Left renal cortex interstitium (tissue), 4 donors: ENCODE measurements at places on chromosomes 16 and 17.

DNA sequence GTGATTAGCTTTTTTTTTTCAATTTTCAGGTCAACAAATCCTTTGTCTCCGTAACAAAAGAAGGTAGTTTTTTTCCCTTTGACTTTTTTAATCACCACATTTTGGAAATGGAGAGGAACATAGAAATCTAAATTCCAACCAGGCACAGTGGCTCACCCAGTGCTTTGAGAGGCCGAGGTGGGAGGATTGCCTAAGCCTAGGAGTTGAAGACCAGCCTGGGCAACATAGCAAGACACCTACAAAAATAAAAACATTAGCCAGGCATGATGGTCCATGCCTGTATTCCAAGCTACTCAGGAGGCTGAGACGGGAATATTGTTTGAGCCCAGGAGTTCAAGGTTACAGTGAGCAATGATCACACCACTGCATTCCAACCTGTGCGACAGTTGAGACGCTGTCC, 5.7 kb downstream of the PSMD7 start:
- DNase-seq: no peak

DNA sequence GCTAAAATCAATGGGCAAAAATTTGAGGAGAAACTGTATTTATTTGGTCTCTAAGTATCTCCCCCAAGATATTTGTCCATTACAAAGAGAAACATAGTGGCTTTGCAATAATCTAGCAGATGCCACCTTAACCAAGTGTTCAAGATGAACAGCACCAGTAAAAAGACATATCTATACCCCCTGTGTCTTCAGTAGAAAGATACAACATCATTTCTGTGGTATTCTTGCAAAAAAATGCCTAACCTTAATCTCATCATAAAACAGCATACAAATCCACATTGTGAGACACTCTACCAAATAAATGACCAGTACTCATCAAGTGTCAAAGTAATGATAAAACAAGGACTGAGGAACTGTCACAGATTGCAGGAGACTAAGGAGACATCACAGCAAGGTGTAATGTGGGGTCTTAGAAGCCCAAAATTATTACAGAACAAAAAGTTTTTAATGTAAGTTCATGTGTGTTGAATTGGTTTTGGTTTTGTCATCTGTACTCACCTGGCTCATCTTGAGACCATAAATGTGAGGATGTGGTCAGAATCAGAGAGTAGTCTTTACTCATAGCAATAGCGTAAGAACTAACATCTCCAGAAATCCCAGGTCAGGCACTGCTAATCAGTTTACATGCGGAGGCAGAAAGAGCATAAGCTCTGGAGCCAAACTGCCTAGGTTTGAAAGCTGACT, 77.2 kb downstream of the AATF start:
- DNase-seq: no peak

GRCh38 chr16:54503856-54504219, 217.3 kb upstream of the IRX3 start:
- DNase-seq: no peak

DNA sequence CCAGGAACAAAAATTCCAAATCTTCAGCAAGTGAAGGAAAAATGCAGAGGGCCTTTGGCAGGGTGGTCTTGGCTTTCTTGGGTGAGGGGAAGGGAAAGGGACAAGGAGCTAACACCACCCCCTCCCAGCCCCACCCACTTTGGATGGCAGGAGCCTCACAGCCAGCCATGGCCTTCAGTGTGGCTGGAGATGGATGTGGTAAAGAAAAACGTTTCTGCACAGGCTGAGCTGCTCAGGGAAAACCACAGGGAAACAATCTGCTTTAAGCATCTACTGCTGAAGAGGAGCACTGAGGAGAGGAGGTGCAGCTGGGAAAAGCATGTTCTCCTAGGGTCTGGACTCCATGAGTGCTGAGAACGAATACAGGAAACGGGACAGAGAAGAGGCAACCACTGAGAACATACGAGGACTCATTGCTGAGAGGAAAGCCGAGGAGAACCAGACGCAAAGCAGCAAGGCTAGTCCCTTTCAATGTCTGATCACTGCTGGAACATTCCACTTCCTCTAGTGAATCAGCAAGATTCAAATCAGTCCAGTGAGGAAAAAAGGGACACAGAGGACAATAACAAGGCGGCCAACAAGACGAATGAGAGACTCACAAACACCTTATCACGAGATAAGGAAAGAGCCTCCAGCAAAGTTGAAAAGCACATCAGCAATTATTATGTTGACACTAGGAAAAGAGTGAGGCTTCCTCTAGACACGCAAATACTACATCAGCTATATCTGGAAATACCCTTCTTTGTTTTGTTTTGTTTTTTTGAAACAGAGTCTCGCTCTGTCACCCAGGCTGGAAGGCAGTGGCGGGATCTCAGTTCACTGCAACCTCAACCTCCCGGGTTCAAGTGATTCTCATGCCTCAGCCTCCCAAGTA, 41.7 kb downstream of the ZZEF1 start:
- no peak for DNase-seq

- DNase-seq: no peak
Observed at GRCh38 chr17:7476494-7476893, 2.9 kb downstream of the ZBTB4 start.

DNA sequence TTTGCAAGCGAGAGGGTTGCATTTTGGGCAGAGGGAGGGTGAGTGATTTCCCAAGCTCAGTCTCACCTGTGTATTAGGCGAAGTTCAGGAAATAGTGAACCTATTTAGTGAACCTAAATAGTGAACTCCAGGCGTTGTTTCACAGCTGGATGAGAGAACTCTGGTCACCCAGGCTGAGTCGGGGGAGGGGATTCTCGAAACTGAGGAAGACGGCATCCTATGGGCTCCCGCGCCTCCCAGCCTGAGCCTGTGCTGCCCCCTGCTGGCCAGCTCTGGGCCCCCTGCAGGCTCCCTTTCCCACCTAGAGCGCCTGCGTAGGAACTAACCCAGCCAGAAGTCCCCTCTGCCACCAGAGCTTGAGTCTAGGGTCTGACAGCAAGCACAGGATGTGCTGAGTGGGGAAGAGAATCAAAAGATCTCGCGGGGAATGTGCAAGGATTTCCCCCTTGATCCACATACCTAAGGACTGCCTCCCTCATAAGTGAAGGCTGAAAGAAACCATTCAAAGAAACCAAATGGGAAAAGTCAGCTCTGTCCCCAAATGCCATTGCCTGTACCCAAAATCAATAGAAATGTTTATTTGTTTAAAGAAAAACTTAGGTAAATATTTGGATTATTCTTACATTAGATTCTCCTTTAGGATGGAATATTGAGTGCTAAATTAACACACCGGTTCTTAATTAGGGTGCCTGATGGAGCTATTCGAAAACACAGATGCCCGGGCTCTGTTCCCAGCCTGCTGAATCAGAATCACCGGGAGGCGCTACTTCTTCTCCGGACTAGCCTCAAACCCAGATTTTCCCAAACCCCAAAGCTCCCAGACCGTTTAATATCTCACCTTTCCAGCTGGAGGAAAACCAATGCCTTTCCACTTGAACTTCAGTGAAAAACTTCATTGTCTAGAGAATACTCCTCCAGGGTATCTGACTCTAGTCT, 14.8 kb upstream of the MARVELD3 start:
- no peak for DNase-seq

DNA sequence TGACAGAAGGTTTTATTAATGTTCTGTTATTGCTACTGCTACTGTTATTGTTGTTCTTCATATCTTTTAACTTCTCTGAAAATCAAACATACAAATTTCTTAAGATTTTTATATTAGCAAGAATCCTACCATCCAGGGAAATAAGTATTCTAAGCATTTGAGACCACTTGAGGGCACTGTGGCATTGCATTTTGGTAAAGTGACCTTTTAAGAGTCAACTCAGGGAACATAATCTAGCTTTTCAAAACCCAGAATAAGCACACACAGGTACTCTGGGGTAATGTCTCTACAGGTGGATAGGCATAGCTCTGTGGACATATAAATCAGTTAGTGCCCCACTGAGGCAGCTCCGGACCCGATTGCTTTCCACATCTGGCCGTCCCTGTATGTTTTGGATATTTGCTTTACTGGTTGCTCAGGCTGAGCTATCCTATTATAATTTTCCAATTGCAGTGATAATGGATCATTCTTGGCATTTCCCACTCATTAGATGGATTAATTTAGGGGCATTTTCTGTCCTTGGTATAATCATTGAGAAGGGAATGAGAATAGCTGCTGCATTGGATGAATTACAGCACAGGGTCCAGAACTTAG, 1425.1 kb upstream of the CDH8 start:
- DNase-seq: peak; percentile 22

DNA sequence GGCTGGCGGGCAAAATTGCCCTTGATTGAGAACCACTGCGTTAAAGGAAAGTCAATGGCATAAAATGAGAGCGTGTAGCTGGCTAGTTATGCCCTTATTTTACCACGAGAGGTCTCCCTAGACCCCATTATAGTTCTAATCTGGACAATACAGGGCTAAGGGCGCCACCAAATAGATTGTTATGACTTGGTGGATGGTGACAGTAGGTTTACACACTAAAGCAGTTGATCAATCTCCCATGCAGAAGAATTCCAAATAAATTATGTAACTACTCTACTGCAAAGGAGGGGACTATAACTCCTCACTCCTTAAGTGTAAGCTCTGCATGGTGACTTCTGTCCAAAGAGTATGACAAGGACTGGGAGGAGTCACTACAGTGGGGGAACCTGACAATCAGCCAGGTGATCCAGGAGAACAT, 20.4 kb upstream of the YPEL2 start:
- no peak for DNase-seq

GRCh38 chr17:9004132-9004960, 17.0 kb upstream of the NTN1 start:
- DNase-seq: no peak

DNA sequence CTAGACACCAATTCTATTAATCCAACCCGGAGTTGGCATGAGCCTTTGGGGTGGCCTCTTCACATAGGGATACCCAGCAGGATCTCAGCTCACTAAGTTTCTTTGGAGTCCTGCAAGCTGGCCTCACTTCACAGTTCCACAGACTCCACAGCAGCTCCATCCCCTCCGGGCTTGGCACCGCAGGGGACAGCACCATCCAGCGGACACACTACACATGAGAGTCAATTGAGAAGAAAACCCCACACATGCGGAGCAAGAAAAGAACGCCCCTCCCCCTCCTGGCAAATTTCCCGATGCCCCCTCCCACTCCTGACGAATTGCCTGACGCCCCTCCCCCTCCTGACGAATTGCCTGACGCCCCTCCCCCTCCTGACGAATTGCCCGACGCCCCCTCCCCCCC, 31.1 kb downstream of the KLHDC4 start:
- DNase-seq: no peak

DNA sequence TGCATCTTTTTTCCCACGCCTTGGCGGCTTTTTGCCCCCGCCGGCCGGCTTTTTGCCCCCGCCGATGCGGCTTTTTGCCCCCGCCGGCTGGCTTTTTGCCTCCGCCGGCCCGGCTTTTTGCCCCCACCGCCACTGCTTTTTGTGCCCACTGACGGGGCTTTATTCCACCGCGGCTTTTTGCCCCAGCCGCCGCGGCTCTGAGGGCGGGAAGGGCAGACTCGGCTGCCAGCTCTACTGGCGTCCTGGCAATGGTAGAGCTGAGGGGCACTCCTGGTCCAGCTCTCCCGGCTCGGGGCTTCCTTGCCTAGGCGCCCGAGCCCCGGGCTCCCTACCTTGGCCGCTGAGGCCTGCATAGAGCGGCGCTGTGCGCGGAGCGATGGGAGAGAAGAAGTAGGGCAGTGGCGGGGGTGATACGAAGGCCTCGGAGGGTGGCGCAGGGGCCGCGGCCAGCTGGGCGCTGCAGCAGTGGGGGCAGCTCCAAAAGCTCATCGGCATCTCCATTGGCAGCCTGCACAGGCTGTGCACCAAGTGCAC, 591.4 kb downstream of the TP53TG3F start:
- DNase-seq: no peak

DNA sequence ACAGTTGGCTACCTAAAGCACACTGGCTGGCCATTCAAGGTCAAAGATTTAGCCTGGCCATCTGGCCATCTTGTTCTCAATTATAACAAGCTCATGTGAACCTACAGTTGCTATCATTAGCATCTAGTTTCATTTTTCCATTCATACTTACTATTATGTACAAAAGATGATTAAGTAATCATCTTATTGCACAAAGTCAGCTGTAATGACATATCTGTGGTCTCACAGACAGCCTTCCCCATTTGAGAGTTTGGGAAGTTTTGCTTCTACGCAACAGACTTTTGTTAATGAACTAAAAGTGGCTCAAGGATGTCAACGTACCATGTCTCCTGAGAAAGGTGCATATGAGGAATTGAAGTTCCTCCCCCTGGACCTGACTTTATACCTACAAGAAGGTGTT, 51.3 kb downstream of the HS3ST3B1 start:
- no peak for DNase-seq

GRCh38 chr17:13460261-13461000, 141.3 kb downstream of the HS3ST3A1 start:
- no peak for DNase-seq

- no peak for DNase-seq
Observed at GRCh38 chr17:79561486-79562133, 49.2 kb downstream of the RBFOX3 start.

GRCh38 chr16:85659336-85659735, 29.4 kb downstream of the GINS2 start:
- DNase-seq: no peak

DNA sequence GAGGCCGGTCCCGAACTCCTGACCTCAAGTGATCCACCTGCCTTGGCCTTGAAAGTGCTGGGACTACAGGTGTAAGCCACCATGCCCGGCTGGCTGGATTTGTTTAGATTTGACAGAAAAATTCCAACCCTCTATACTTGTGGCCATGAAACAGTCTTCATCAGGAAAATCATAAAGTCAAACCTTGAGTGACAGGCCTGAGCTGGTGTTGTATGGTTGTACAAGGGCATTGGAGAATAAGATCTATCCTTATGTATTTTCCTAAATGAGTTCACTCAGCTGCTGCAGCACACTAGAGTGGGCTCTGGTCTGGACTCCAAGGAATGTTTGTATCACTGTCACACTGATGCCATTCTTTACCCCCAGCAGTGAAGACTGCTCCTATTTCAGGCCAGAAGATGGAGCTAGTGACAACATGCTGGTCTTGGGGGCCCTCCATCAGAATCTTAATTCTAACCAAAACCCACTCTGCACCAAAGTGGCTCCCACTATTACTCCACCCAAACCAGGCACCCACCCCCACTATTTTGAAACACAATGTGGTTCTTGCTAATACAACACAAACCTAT, 27.4 kb downstream of the SNX11 start:
- no peak for DNase-seq

- no peak for DNase-seq
Observed at GRCh38 chr17:64156670-64157069, 26.7 kb upstream of the ERN1 start.

GRCh38 chr17:55655777-55656176, 66.9 kb downstream of the TMEM100 start:
- no peak for DNase-seq

DNA sequence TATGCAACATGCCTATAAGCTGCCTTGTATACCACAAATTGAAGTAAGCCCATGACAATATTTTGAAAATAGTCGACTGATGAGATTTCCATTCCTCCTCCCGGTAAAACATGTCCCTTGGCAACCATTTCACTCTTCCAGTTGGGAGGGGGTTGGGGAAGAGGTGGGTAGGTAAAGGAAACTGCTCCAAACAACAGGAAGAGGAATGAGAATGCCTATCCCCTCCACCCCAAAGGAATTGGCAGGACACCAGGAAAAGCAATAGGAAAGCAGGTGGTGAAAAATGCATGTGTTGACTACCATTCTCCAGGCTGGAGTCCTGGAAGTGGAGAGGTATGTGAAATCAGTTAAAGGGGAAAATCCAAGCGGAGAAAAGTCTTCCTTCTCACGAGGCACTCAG, 455.9 kb upstream of the PSMD7 start:
- no peak for DNase-seq

GRCh38 chr17:27665549-27665948, 34.6 kb downstream of the LGALS9 start:
- no peak for DNase-seq

- no peak for DNase-seq
Observed at GRCh38 chr16:85425074-85425662, 188.0 kb upstream of the GSE1 start.
